ENCODE measurements at places on chromosomes 1 and 21.

DNA sequence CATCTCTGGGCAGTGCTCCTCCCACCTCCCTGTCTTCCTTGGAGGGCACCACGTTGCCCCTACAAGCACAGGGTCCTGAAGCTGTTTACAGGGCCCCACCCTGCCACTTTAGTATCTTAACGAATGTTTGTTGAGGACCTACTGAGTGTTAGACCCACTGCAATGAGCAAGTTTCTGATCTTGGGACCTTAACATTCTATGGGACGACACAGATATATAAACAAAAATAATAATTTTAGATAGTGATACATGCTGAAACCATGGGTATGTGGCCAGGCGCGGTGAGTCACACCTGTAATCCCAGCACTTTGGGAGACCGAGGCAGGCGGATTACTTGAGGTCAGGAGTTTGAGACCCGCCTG lies 10.1 kb downstream of the ENTREP3 start:
- DNase-seq = no peak

DNA sequence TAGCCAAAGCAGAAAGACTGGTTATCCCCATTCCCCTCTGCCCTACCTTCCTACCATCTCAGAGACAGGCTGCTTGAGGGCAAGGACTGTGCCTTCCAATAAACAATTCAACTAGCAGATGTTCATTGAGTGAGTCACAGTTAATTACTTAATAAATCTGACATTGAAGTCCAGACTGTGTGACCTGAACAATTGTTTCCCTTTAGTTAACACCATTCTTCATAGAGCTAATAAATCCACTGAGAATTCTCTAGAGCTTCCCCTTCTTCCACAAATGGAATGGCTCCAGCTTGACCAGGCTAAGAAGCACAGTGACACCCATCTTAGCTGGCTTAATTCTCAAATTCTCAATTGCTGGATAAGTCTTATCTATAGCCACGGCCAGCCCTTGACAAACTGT lies 61.9 kb upstream of the GJA5 start:
- no peak for DNase-seq

DNA sequence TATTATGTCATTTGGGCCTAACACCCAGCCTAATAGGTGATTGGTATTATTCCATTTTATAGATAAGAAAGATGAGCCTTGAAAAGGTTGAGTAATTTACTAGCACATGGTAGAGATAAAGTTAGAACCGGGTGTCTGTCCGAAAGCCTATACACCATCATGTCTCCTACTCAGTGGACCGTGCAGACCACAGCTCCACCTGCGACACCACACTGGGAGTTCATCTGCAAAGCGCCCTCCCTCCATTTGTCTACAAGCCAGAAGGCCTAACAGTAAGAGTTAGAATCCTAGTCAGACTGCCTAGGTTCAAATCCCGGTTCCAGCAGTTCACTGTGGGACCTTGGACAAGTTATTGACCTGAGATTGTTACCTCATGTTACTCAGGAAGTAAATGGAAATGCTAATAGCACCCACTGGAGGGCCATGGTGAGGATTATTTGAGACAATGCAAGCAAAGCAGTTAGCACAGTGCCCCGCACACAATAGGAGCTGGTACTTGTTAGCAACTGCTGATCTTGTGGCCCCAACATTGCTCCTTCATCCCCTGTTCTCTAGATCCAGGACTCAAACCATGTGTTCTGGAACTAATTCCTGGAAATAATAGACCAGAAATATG lies 20.5 kb downstream of the ARMH1 start:
- no peak for DNase-seq

DNA sequence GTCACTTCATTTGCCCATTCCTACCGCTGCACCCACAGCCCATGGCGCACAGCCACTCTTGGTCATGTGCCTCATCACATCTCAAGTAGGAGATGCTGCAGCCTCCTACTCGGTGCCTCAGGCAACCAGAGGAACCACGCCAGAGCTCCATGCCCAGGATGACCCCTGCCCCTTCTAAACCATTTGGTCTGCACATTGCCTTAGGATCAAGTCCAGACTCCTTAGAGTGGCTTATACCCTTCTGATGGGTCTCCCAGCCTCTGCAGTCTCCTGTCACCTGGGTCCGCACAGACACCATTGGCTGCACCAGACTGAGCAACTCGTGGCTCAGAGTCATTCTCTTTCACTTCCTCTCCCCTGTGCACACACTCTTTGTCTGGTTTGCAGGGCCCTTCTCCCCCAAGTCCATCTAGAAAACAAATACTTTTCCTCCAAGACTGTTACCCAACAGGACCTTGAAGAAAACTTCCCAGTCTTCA lies 2.2 kb upstream of the ADORA3 start:
- no peak for DNase-seq

GRCh38 chr21:44199448-44199847 lies 41.3 kb downstream of the ICOSLG start:
- no peak for DNase-seq

DNA sequence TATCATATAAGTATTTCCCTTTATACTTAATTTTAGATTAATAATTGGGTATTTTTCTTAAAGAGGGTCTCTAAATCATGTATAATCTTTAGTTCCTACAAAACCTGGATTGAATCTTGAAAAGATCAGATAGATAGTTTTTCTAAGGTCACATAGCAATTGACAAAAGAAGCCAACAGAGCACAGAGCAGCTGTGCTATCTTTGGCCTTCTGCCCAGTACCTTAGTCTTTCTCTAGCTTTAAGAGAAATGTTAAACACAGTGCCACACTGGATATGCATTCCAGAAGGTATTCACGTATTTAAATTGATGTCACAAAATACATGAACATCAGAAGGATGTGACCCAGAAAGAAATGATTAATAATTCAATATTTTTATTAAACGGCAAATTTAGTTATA lies 86.8 kb downstream of the C21orf91 start:
- DNase-seq = no peak

- no peak for DNase-seq
These were observed 15.3 kb downstream of the ERI3 start for GRCh38 chr1:44339731-44340130.

- no peak for DNase-seq
These were observed 28.9 kb upstream of the S1PR1 start for GRCh38 chr1:101207891-101208290.

DNA sequence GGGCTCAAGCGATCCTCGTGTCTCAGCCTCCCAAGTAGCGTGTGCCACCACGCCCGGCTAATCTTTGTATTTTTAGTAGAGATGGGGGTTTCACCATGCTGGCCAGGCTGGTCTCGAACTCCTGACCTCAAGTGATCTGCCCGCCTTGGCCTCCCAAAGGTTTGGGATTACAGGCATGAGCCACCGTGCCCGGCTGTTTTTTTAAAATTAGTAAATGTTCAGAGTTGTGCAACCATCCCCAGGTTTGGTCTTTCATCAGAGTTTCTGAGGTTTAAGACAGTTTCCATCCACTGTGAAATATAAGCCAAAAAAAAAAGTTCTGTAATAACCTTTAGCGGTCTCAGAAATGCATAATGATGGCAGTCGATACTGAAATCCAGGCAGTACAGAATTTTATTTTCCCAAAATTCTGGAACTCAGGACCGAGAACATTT lies 550 bp upstream of the SYT11 start:
- no peak for DNase-seq
